Activated naive CD4-positive, alpha-beta T cell (primary cell): ENCODE measurements at places on chromosomes 5 and 9.

DNA sequence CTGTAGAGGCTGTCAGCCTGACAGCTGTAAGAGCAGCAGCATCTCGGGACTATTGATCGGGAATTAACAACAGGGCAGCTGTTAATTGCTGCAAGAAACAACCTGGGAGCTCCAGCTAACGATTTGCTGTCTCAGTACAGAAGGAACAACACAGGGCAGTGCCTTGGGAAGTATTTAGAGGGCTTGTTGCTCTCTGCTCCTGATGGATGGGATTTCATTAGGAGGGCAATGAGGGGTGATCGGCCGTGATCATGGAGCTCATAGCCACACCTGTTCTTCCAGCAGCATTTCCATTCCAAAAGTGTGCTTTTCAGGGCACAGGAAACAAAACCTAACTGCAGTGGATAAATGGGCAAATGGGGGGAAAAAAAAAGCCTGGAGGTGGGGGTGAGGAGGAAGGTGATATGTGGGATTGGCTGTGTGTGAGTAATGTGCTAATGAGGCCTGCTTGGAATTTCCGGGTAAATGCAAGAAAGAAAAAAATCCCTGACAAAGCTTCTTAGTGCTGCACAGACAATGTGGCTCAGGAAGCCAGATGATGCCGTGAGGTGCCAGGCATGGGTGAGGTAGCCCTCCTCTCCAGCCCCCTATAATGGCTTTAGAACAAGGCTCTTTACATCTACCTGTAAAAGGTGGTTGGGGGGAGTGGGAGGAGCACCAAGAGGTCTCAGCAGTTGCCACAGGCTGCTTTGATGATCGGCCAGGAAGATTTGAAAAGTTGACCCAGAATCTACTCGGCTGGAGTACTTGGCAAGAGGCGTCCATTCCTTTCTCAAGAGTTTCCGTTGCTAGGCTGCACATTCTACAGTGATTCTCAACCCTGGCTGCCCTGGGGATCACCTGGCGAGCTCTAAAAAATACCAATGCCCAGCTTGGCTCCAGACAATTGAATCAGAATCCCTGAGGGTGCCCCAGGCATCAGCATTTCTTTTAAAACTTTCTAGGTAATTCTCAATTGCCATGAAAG is 139.5 kb upstream of the KLF9 start:
- no peak for DNase-seq

DNA sequence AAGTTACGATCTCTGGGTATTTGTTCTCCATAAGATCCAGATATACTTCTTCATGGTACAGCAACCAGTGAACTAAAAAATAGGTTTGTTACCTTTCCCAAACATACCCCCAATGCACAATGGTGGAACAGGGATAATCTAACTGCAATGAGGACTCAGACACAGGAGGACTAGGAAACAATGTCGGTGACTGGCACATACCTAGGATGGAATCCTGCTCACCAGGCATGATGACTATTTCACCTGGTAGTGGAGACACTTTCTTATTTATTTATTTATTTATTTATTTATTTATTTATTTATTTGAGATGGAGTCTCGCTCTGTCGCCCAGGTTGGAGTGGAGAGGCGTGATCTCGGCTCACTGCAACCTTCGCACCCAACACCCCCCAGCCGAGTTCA is 159.9 kb upstream of the CCNH start:
- no peak for DNase-seq

- no peak for DNase-seq
Observed at GRCh38 chr9:20811872-20812271, 127.8 kb downstream of the FOCAD start.

DNA sequence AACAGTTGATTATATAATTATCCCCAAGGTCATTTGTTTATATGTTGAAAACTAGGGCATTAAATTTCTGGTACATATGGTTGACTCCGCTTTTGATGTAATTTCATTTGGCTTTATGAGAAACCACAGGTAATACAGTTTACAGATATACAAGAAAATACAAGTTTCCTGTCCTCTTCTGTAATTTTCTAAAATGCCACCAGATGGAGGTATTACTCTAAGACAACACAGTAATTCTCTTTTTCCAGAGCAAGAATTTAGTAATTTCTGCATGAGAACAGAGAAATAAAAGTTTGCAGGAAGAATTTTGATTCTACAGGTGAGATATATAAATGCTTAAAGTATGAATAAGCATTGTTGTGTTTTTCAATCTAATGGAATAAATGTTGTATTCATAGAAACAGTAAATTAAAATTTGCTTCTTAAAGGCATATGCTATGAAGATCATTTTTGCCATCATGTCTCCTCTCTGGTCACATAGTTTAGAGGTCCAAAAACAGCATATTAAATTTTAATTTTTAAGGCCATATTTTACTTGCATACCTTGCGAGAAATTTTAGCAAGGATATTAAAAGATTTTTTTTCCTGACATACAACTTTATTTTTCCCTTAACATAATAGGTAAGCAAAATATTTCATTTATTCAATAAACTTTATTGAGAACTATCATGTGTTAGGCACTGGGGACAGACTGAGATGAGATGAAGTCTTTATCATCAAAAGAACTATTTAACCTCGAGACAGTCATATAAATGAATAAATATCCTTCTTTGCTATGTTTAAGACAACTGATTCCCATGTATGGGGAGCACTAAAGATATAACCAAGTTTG is 22.7 kb downstream of the CHD1 start:
- DNase-seq = no peak

- no peak for DNase-seq
Observed at GRCh38 chr5:124372457-124372856, 374.0 kb downstream of the ZNF608 start.

DNA sequence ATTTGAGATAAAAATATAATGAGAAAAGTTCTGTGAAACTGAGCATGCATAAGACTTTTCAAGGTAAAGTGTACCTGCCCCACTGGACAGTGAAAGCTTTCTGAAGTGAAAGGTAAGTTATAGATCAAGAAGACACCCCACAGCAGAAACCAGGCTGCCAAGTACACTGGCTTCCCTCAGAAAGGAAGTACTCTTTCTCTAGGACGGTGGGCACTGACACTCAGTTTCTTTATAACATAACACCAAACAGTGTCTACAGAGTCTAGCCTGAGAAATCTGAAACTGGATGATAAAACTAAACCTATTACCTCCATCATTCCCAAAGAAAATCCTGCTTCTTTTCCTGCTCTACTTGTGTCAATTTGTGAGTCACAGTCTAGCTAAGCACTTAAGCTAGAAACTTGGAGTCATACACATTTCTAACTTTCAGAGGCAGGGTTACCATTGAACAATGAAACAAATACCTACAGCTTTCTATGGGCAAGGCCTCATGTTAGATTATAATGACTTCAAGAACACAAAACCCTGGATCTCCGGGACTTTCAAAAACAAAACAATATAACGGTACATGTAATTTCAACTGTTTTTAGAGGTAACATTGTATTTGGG is 136.7 kb downstream of the CPLANE1 start:
- no peak for DNase-seq

- no peak for DNase-seq
Observed at GRCh38 chr9:137416563-137417151, 6.3 kb downstream of the EXD3 start.

- no peak for DNase-seq
Observed at GRCh38 chr9:792331-793260, 48.9 kb upstream of the DMRT1 start.

DNA sequence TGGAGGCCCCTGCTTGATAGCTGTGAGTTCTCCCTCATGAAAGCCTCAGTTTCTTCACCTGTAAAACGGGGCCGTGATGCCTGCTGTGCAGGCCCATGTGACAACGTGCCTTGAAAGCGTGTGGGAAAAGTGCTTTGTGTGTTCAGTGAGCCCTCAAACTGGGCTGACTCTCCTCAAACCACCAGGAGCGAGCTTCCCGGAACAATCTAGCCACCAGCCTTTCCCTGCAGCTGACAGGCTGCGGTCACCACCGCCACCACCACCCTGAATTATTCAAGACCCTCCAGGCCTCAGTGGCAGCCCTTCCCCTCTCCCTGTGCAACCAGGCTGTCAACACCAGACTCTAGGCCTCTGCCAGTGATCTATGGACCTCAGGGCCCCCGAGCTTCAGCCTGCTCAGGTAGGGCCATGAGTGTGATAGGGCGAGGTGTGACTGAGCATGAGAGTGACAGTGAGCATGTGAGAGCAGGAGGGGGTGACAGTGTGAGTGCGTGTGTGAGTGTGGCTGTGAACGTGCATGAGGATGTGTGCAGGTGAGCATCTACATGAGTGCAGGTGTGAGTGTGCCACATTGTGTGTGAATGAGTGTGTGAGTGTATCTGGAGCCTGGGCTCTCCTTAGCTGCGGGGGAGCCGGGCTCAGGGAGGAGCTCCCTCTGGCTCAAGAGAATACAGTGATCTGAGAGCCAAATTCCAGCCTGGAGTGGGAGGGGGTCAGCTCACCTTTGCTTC is 53.3 kb upstream of the PSD2 start:
- DNase-seq = no peak

GRCh38 chr9:130991778-130992681 is 16.9 kb upstream of the LAMC3 start:
- DNase-seq = no peak

GRCh38 chr9:18238752-18239447 is 235.1 kb upstream of the ADAMTSL1 start:
- DNase-seq = no peak

GRCh38 chr5:14238272-14238671 is 95.1 kb downstream of the TRIO start:
- DNase-seq = no peak

GRCh38 chr5:179376701-179377420 is 31.6 kb upstream of the ADAMTS2 start:
- DNase-seq = no peak

GRCh38 chr9:86594724-86595123 is 240.5 kb upstream of the TUT7 start:
- no peak for DNase-seq

DNA sequence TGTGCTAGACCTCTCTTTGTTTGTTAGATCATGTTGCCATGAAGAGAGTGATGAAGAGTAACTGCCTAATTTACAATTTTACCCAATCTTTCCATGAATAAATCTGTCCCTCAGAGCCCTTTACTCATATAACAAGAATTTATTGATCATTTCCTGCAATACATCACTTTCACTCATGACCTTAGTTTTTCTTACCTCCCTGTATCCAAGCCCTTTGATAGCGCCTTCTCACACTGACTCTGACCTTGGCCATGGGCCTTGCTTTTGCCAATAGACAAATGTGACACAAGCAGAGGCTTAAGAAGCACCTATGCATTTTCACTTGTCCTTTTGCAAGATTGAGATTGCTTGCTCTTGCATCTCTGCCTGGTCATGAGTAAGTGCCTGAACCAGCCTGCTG is 288.1 kb downstream of the NNT start:
- no peak for DNase-seq

DNA sequence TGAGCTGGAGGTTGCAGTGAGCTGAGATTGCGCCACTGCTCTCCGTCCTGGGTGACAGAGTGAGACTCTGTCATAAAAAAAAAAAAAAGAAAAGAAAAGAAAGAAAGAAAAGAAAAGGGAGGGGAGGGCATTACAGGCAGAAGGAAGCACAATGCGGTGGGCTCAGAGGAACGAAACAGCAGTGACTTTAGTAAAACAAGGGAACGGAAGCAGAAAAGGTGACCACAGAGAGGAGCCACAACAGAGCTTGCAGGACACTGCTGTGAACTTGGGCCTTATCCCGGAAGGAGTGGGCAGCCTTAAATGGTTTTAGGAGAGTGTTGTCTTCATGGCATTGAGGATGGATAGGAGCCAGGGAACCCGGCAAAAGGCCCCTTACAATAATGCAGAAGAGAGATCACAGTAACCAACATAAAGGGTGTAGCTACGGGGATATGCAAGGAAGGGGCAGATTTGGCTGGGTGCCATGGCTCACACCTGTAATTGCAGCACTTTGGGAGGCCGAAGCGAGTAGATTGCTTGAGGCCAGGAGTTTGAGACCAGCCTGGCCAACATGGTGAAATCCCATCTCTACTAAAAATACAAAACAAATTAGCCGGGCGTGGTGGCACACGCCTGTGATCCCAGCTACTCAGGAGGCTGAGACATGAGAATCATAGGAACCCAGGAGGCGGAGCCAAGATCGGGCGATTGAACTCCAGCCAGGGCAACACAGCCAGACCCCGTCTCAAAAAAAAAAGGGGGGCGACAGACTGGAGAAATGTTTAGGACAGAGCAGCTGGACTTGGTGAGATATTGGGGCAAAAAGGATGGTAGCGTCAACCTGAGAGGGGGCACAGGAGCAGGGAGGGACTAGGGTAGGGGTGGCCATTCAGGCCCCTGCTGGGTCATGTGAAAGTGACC is 83.9 kb upstream of the ZBTB43 start:
- no peak for DNase-seq

DNA sequence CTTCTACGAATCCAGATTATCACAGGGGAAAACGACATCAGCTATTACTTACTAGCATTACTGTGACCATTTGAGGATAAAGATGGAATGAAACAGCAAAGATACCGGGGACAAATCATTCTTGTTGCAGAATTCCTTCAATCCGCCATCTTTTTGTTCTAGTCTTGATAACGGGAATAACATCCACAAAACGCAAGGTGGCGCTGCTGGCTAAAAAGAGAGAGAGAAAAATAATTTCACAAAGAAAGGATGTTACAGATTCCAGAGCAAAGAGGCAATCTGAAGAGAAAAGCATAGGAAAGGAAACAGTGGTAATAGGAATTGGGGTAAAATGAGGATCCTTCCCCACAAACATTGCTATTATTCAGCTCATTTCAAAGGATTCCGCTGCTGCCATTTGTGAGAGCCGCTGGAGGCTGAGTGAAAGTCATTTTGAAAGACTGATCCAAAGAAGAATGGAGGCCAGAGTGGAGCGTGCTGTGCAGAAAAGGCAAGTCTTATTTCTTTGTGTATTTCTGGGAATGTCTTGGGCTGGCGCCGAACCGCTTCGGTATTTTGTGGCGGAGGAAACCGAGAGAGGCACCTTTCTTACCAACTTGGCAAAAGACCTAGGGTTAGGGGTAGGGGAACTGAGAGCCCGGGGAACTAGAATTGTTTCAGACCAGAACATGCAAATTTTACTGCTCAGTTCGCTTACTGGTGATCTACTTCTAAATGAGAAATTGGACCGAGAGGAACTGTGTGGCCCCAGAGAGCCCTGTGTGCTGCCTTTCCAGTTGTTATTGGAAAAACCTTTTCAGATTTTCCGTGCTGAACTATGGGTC is at the start of gene PCDHB7:
Gene PCDHB7 (plus strand): TSS at position 264 of the 824 bp plus-strand sequence. CDS start 192 bp downstream, at position 456.
- no peak for DNase-seq
